ENCODE measurements at places on chromosomes 12 and 14.

GRCh38 chr14:58663494-58664111 lies 25.8 kb downstream of the DACT1 start:
- H3K4me3 ChIP-seq: no peak overlapping the region
- H3K27ac ChIP-seq: no peak overlapping the region
- DNase-seq: no peak
- H3K4me1 ChIP-seq: no peaks in the 10 kb centered on the region

DNA sequence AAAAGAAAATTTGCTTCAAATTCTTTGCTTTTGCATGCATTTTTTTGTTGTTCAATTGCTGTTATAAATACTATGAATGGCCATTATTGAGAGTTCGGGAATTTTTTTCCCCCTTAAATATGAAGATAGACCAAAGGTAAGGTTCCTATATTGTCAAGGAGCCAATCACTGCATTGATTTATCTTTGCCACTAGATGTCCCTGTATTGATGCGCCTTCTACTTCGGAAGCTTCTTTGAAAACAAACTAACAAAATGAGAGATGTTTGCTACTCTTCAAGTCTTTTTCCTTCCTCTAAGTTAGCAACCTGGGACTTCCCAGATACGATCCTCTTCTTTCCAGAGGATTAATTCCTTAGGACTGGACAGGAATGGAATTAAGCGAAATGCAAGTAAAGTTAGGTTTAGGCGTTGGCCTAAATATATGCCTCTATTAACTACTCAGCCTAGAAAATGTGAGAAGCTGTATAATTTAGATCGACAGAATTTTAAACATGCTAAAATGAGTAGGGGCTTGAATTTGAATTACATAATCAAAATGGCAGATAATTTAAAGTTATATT lies 318.1 kb downstream of the AEBP2 start:
- H3K27ac ChIP-seq: no peak overlapping the region
- H3K4me1 ChIP-seq: no peaks in the 10 kb centered on the region
- no peak for DNase-seq
- H3K4me3 ChIP-seq: no peak overlapping the region

- no peak for DNase-seq
- H3K27ac ChIP-seq: no peak overlapping the region
- H3K4me3 ChIP-seq: no peak overlapping the region
- H3K36me3 ChIP-seq: peaks cover 86% of the 10 kb centered on the region
Measured at GRCh38 chr12:111748151-111748672, 18.5 kb upstream of the ALDH2 start.

DNA sequence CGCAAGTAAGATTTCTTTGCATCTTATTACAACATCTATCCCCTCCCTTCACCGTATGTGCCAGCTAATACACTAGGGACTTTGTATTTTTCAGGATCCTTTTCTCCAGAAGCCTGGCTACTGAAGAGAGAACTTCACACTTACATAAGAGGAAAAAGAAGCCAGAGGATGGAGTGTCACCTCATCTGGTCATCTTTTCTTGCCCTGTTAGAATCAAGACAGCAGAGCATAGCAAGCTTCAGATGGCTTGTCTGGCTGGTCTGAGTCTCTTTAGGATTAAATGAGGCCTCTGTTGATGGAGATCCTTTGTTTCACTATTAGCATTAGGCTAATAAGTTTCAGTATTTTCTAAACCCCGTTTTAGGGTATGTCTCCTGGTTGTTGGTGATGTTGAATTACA lies 14.4 kb upstream of the AACS start:
- H3K4me3 ChIP-seq: no peak overlapping the region
- H3K27me3 ChIP-seq: no peaks in the 10 kb centered on the region
- H3K36me3 ChIP-seq: no peaks in the 10 kb centered on the region
- DNase-seq: no peak

DNA sequence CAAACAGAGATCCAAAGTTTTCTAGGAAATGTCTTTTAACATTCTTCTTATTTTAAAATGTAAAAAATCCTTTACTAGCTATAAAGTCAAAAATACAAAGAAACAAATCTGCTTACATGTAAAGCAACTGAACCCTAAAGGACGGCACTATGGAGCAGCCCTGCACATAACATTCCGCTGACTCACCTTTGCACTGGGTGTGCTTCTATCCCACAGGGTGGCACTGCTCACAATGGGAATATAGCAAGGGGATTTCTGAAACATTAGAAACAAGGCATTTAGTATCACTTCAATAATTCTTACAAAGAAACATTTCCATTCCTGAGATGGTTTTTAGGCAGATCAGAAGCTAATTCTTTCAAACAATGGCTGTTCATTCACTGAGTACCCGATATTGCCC lies 94.3 kb downstream of the C12orf42 start:
- H3K27me3 ChIP-seq: no peaks in the 10 kb centered on the region
- no peaks in the 10 kb centered on the region for H3K36me3 ChIP-seq
- H3K4me3 ChIP-seq: no peak overlapping the region
- H3K27ac ChIP-seq: no peak overlapping the region
- no peak for DNase-seq

DNA sequence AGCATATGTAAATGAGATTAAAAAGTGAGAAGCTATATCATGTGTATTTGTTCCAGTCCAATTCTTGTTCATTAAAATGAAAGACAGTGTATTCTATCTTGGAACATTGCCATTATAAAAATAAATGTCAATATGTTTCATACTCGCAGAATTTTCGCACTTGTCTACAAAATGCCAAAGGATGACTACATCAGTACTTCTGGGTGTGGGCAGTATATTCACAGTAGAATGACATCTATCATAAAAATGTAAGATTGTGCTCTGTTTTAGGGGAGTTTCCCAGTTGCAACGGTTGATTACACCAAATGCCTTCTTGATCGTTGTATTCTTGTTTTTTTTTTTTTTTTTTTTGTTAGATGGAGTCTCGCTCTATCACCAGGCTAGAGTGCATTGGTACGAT lies 292.3 kb upstream of the E2F7 start:
- no peak overlapping the region for H3K27ac ChIP-seq
- no peak for DNase-seq
- H3K4me1 ChIP-seq: no peaks in the 10 kb centered on the region
- H3K4me3 ChIP-seq: no peak overlapping the region
- no peaks in the 10 kb centered on the region for H3K36me3 ChIP-seq

DNA sequence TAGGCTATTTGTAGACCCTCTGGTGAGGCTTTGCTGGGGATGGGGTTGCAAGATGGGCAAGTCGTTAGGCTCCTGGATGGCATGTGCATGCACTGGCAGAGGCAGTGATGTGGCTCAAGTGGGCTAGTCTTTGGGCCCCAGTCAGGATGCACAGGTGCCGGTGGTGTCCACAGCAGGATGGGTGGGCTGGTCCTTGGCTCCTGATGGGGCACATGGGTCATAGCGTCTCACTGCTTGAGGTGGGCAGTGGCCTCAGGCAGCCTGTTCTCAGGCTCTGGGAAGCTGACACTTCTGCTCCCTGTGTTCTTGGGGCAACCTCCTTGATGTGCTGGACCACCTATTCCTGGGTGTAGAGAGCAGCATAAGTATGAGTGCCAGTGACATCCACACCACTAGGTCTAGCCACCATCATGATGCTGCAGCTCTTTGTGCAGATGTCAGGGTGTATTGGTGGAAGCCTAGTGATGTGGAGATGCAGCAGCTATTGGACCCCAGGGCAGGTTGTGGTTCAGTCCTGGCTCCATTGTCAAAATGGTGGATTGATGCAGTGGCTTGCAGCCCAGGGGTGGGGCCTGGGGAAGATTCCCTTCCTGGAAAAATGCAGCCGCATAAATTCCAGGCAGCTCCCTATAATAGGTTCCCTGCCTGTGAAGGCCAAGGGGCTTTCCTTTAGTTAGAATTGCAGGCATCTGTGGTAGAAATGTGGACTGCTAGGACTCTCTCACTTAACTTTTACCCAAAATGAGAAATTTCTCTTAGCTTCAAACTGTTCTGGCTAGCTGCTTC lies 742.5 kb upstream of the MDGA2 start:
- no peak overlapping the region for H3K27ac ChIP-seq
- no peaks in the 10 kb centered on the region for H3K27me3 ChIP-seq
- no peak overlapping the region for H3K4me3 ChIP-seq
- DNase-seq: no peak
- H3K36me3 ChIP-seq: no peaks in the 10 kb centered on the region
- H3K4me1 ChIP-seq: no peaks in the 10 kb centered on the region

- H3K27ac ChIP-seq: no peak overlapping the region
- no peak for DNase-seq
- H3K27me3 ChIP-seq: no peaks in the 10 kb centered on the region
- H3K36me3 ChIP-seq: no peaks in the 10 kb centered on the region
Measured at GRCh38 chr14:89616425-89616824, 199.4 kb upstream of the FOXN3 start.

GRCh38 chr12:131203666-131204415 lies 250.1 kb downstream of the ADGRD1 start:
- no peaks in the 10 kb centered on the region for H3K36me3 ChIP-seq
- peaks cover 11% of the 10 kb centered on the region for H3K27me3 ChIP-seq
- no peak overlapping the region for H3K27ac ChIP-seq
- no peaks in the 10 kb centered on the region for H3K4me1 ChIP-seq
- H3K4me3 ChIP-seq: no peak overlapping the region

DNA sequence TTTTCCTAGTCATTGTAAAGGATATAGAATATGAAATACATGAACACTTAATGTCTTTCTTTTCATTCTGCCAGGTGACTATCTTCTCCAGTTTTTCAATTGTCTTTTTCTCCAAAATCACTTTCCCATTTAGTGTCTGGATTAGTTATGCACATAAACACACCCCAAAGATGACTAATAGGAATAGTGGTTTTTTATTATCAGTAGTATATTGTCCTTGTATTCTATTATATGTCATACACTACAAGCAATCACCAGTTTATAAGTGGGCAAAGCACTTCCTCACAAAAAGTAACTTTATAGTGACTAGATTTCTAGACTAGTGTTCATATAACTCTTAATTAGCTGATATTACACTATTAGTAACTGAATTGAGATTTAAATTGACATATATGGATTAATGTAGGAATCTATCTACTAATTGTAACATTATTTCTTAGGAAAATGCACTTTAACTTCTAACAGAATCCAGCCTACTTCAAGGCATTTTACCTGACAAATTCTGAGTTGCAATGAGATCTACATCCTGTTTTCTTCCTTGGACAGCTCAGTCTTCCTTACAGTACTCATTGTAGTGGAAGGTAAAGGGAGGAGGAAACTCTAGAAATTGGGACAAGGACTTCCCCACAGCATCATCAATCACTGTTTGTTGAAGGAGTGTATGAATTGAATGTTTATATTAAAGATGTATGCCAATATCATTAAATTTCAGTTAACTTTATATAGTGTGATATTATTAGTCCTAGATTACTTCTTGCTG lies 186.1 kb upstream of the GARIN2 start:
- no peaks in the 10 kb centered on the region for H3K27me3 ChIP-seq
- no peak overlapping the region for H3K27ac ChIP-seq
- H3K36me3 ChIP-seq: no peaks in the 10 kb centered on the region
- H3K4me3 ChIP-seq: no peak overlapping the region
- no peaks in the 10 kb centered on the region for H3K4me1 ChIP-seq
- no peak for DNase-seq

DNA sequence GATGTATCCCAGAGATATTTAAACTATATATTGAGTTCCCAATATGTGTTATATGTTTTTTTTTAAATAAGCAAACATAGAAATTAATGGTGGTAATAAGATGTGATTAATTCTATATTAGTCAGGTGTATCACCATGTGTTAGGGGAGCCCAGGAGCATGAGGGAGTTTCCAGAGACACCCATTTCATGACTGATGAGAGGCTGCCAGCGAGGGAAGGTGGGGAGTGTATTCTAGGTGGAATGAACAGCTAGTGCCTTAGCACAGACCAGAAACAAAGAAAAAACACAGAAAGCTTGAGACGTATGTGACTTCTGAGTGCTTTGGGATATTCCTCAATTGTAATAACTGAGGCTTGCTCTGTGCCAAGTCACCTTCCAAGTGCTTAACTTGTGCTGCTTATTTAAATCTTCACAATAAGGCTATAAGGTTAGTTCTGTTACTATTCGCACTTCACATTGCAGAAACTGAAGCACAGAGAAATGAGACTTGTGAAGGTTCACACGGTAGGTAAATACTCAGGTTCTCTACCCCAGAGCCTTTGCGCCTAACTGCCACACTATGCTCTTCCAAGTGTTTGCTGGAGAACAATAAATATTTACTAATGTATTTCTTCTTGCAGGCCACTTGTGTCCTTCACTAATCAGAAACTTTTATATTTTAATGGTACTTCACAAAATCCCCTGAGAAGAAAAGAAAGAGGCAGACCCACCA lies 17.9 kb upstream of the MGP start:
- H3K4me3 ChIP-seq: no peak overlapping the region
- H3K27me3 ChIP-seq: no peaks in the 10 kb centered on the region
- peaks cover 31% of the 10 kb centered on the region for H3K4me1 ChIP-seq
- no peak overlapping the region for H3K27ac ChIP-seq

DNA sequence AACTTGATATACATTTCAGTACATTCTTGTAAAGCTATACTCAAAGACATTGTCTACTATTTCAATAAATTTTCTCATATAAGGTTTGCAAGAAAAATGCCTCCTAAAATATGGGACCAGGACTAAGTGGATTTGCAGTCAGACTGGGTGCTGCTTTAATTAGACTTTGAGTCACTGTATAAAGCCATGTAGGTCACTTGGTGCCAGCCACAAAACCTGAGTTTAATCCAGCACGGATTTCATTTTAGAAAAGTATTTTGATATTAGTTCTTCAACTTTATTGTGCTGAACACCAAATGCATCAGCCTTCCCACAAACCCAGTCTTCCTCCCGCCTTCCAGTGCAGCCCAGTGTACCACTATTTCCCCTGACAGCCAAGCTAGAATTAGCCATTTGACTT lies 9.9 kb upstream of the NID2 start:
- H3K27ac ChIP-seq: no peak overlapping the region
- H3K4me3 ChIP-seq: no peak overlapping the region
- H3K36me3 ChIP-seq: no peaks in the 10 kb centered on the region
- no peaks in the 10 kb centered on the region for H3K27me3 ChIP-seq
- DNase-seq: no peak
- H3K4me1 ChIP-seq: no peaks in the 10 kb centered on the region
